Kidney (tissue), 22 donors: ENCODE measurements at places on chromosomes 4 and X. TPM values are rescaled to one million over a fixed set of nuclear protein-coding genes. Genes with fewer than 3 reads are reported as not detected.

Gene RTL9
- not detected for polyA plus RNA-seq

DNA sequence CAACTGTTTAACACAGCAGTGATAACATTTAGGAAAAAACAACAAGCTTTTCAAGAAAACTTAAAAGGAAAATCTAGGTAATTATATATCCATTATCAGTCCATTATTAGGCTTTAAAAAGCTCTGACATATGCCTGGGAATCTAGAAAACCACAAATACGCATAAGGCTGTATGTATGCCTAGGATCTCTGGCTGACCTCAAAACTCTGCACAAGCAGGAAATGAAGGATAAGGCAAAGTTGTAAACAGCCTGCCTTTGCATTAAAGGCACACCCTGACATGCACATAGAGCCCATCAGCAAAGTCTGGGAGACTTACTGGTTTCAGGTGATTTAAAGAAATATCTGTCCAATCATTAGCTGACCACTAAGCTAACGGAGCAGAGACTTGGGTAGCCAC lies 14.0 kb downstream of the TIMP1 start:
- no peak for DNase-seq

DNA sequence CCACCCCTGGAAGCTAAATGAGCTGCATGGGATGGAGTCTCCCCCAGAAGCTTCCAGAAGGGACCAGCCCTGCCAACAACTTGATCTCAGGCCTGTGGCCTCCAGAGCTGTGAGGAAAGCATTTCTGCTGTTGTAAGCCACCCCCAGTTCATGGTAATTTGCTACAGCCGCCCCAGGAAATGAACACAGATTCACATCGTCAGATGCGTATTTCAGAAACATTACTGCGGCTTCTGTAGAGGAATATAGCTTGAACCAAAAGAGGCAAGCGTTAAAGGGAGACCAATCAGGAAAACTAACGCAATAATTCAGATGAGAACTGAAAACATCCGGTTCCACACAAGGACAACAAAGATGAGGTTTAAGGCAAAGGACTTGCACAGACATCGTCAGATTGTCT lies 128.4 kb upstream of the TBL1X start:
- no peak for DNase-seq

Gene ADH4
- 0.52 TPM for polyA plus RNA-seq
